HS-5 (cell line): ENCODE measurements at places on chromosomes 1 and 21.
A peak's percentile ranks its signal among the peaks of the same experiment; 100 is the strongest.

DNA sequence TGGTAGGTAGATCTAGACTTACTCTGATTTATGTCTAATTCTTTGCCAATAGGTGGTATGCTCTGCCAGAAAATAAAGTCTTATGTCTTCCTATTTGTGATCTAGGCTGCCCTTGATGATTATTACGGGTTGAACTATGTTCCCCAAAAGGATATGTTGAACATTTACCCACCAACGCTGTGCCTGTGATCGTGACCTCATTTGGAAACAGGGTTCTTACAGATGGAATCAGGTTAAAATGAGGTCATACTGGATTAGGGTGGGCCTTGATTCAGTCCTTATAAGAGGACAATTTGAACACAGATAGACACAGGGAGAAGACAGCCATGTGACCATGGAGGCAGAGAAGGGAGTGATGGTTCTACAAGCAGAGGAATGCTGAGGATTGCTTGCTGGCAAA, 95.1 kb upstream of the BCAR3 start:
- DNase-seq = no peak

DNA sequence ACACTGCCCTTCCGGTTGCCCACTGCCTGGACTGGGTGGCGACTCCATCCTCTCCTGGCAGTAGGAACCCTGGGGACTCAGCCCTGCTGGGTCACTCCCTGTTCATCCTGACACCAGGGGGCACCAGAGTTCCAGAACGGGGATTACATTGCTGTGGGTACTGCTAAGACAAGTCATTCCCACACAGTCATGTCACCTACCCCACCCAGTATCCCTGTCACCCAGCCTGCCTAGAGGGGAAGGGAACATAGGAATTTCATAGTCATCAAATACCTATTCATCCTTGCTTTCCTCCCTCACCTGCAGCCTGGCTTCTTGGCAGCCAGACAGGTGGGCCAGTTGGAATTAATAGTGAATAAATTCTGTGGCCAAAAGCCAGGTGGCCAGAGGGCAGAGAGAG, 9.8 kb upstream of the SFN start:
- DNase-seq = peak; percentile 59

- DNase-seq = peak; percentile 56
Observed at GRCh38 chr1:150293433-150294253, at the start of gene MRPS21. MRPS21 (plus strand) TSS chr1:150293861; CDS start chr1:150294367, 506 bp downstream.

- DNase-seq = no peak
Observed at GRCh38 chr21:35408401-35408800, 359.3 kb upstream of the RUNX1 start.

DNA sequence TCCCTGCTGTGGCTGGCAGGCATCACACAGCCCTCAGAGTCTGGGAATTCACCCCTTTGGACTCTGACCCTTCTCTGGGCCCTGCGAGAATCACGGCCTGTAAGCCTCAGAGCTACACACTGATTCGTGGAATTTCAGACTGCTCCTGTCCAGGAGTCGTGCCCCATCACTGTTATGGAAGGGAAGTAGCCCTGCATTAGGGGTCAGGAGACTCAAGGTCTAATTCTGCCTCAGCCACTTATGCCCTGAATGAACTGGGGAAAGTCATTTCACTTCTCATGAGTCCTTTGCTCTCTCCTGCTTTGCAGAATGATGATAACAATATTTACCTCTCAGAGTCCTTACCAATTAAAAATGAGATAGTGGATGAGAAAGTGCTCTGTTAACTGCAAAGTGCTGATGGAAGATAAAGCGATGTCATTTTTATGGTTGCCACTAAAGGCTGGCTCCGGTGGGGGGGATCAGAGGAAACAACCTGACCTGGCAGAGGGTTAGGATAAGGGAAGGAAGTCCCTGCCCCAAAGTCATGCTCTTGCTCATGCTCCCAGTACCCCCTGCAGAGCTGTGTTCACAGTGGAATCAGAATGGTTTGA, 148.6 kb upstream of the CD34 start:
- no peak for DNase-seq

- DNase-seq = no peak
Observed at GRCh38 chr1:27521861-27522431, 32.0 kb upstream of the WASF2 start.

DNA sequence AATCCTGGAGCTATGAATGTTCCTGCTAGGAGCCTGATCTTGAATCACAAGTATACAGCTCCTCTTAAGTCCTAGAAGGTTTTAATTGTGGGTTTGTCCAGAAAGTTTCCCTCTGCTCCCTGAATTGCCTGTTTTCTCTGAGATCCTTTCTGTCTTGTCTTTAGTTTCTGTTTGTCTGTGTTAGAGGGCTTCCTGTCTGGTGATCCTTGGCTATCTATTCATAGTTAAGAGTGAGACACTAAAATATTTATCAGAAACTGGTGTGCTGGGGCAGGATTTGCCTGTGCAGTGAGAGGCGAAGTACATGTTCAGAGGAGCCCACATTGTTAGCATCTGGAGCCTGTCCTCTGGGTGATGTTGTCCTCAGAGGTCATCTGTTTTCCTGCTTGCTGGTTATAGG, 45.4 kb downstream of the ETS2 start:
- no peak for DNase-seq

GRCh38 chr1:31398246-31398645, 14.8 kb upstream of the SERINC2 start:
- no peak for DNase-seq

DNA sequence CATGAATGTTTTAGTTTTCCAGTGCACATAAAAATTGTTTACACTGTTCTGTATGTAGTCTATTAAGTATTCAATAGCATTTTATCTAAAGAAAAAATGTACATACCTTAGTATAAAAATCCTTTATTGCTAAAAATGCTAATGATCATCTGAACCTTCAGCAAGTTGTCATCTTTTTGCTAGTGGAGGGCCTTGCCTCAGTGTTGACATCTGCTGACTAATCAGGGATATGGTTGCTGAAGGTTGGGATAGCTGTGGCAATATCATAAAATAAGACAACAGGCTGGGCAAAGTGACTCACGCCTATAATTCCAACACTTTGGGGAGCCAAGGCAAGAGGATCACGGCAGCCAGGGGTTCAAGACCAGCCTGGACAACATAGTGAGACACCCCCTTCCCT, 9.0 kb downstream of the DYNLT5 start:
- DNase-seq = no peak

- DNase-seq = no peak
Observed at GRCh38 chr1:223340637-223341036, 23.3 kb downstream of the SUSD4 start.

- DNase-seq = no peak
Observed at GRCh38 chr21:36744560-36745231, 45.8 kb downstream of the SIM2 start.

- no peak for DNase-seq
Observed at GRCh38 chr1:236759252-236759859, 35.7 kb upstream of the MTR start.

GRCh38 chr1:72650843-72651435, 368.6 kb upstream of the NEGR1 start:
- DNase-seq = no peak

- peak; percentile 61 for DNase-seq
Observed at GRCh38 chr1:26907071-26907917, 6.5 kb downstream of the NR0B2 start.

DNA sequence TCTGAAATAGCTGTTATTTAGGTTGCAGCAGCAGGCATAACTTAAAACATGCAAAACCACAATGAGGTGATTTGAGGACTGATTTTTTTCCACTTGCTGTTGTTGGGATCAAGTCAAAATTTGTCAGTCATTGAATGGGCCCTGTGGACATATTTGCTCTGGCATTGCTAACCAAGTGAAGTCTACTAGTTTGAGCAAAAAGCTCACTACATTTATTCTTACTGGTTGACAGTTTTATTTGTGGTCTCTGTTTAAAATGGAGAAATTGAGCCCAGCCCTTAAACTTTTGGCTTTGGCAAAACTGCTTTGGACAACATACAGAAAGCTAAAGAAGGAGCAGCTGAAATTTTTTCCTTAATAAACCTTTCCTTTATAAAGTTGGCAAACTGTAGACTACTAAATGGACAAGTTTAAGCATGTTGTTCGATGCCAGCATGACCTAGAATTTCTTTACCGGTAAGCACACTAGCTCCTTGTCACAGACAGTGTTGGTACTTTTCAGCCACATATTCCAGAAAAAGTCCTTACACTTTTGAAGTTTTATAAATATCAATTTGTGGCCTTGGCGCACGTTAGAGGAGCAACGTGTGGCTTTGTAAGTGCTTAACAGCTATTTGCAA, 234.6 kb downstream of the USP25 start:
- no peak for DNase-seq

DNA sequence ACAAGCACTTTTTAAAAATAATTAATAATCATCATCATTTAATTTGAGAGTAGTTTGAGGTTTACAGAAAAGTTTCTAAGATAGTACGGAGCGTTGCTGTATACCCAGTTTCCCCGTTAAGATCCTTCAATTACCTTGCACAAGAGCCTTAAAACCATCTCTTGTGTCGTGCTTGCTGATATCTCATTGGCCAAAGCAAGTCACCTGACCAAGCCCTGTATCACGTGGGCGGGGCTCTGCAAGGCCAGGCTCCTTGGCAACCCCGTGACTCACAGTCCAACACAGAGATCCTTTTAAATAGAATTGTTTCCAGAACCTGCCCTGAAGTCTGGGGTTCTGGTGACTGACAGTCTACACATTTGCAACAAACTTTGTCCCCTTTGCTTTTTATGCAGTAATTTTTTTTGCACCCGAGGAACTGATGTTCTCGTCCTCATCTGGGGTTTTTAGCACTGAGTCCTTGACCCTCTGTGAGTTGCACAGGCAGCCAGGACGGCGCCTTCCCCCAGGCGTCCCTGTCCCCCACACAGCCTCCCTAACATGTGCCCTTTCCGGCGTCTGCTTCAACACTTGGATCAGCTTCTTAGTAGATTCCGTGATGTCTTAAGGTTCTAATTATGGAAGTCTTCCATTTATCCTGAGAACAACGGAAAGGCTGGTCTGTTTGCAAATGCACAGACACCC, 183.3 kb upstream of the TMEM51 start:
- no peak for DNase-seq

- no peak for DNase-seq
Observed at GRCh38 chr1:218473522-218473921, 128.4 kb downstream of the TGFB2 start.

GRCh38 chr1:183180634-183181056, 5.4 kb upstream of the LAMC2 start:
- no peak for DNase-seq

- no peak for DNase-seq
Observed at GRCh38 chr1:152220166-152221163, 3.5 kb downstream of the HRNR start.

DNA sequence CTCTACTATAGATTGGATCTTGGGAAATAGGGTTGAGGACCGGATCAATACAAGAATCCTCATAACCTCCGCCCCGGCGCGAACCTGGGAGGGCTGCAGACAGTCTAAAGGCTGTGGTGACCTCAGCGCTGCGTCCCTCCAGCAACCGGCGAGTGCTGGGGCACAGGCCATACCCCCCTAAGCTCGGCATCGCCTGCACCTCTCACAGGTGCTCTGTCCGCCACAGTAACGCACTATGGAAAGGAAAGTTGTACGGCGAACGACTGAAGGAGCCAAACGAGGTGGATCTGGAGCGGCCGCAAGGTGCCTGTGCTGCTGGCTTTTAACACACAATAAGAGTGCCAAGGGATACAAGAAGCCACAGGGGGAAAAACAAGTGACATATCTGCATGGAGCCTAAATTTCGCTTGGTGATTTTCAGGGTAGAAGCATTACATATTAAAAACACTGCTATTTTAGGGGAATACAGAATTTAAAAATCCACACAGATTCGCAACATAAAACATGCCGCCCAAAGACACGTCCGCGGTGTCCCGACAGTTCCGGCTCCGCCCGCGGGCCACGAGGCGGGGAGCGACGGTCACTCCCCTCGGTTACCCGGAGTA, 1.4 kb upstream of the RBM15 start:
- DNase-seq = no peak

DNA sequence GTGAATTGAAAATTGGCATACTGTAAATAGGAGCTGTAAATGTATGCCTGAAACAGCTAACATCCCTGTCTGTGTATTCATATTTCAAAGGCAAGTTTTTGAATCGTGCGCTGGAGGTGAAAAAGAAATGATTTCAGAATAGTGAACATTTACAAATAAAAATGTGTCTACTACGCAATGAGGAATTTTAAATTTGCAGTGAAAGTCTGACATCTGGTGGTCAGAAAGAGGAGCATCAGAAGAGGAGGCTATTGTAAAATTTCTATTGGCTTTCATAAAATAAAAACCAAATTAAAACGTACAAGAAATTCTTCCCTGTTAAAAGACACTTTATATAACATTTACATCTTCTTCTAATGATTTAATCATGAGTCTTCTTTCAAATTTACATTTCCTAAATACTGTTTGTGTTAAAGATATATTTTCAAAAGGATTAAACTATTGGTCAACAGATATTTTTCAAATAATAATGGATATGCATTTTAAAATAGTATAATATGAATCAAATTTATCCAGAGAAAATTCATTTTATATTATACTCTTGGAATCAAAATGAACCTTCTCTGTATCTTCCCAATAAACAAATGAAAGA, 113.7 kb upstream of the RRP15 start:
- peak; percentile 34 for DNase-seq

- DNase-seq = no peak
Observed at GRCh38 chr1:83818916-83819315, 180.0 kb downstream of the TTLL7 start.

DNA sequence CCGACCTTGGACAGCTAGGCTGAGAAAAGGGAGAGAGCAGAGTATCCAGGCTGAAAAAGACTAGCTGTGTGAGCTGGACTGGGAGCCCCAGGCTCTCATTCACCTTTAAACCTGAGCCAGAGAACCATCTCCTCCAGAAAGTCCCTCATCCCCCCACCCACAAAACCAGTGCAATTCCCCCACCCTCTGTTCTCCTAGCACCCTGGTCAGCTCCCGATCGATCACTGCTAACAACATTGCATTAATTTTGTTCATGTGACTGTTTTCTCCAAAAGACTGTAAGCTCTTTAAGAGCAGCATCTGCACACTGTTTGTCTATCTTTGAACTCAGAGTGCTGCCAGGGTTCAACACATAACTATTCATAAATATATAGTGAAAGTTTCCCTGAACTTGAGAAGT, 67.1 kb upstream of the NFASC start:
- no peak for DNase-seq

GRCh38 chr1:80066060-80066459, 1059.5 kb upstream of the ADGRL4 start:
- DNase-seq = no peak

- no peak for DNase-seq
Observed at GRCh38 chr1:55040083-55040932, 960 bp downstream of the PCSK9 start.

GRCh38 chr1:25107643-25108010, 124.7 kb downstream of the SYF2 start:
- DNase-seq = no peak

GRCh38 chr1:39034114-39034654, 8.0 kb downstream of the NDUFS5 start:
- DNase-seq = no peak

- DNase-seq = no peak
Observed at GRCh38 chr1:112058815-112059450, 69.5 kb upstream of the KCND3 start.

- DNase-seq = no peak
Observed at GRCh38 chr1:107867897-107868296, 97.1 kb downstream of the VAV3 start.

GRCh38 chr21:36411301-36411700, 26.1 kb downstream of the CHAF1B start:
- no peak for DNase-seq

GRCh38 chr1:217407534-217408001, 223.3 kb downstream of the GPATCH2 start:
- no peak for DNase-seq

GRCh38 chr1:150362721-150363425, 1.1 kb upstream of the RPRD2 start:
- DNase-seq = no peak
